ENCODE measurements at places on chromosomes 11 and 22.

DNA sequence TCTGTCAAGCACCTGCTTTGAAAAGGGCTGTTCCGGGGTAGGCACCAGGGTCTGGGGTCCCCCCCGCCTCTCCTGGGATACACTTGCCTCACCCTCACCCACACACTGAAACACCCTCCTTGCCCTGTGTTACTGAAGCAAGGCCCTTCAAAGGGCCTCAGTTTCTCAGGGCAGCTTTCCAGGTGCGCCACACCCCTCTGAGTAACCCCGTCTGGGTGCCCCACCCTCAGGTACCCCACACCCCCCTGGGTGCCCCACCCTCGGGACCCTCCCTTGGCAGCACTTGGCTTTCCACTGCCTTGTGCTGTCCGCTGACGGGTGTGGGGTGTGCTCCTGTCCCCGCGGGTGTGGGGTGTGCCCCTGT is 413.6 kb downstream of the TBC1D22A start:
- DNase-seq, result no peak

GRCh38 chr11:9626496-9627394 is 37.1 kb upstream of the SWAP70 start:
- DNase-seq, result no peak

GRCh38 chr11:15180212-15180792 is 65.6 kb downstream of the INSC start:
- DNase-seq, result no peak

GRCh38 chr22:20292108-20292507 is 24.0 kb upstream of the RTN4R start:
- DNase-seq, result no peak

DNA sequence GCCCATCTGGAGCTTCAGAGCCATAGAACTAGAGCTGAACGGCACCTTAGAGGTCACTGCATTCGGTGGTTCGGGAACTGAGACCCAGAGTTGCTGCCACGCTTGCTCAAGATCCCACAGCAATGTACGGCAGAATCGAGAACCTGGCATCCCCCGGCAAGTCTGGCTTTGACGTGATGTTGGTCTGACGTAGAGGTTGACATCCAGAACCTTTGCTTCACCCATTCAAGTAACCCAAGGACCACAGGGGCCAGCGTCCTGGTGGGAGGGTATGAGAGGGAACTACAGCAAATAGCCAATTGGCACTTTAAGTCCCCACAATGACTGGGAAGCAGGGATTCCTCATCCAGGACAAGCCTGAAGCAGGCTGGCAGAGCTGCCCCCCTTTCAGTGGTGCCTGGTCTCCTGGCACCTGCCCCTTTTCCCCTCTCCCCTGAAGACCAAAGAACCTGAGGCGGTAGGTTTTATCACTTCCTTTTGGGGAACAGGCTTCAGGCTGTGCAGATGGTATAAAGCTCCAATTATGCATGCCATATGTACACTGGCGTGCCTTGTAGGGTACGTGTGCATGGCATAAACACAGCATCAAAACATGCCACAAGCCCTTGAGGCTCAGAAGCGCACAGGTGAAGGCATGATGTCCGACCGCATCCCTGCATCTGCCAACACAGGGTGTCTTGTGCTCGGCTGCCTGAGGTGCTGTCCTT is 15.3 kb upstream of the TEF start:
- DNase-seq, result no peak

DNA sequence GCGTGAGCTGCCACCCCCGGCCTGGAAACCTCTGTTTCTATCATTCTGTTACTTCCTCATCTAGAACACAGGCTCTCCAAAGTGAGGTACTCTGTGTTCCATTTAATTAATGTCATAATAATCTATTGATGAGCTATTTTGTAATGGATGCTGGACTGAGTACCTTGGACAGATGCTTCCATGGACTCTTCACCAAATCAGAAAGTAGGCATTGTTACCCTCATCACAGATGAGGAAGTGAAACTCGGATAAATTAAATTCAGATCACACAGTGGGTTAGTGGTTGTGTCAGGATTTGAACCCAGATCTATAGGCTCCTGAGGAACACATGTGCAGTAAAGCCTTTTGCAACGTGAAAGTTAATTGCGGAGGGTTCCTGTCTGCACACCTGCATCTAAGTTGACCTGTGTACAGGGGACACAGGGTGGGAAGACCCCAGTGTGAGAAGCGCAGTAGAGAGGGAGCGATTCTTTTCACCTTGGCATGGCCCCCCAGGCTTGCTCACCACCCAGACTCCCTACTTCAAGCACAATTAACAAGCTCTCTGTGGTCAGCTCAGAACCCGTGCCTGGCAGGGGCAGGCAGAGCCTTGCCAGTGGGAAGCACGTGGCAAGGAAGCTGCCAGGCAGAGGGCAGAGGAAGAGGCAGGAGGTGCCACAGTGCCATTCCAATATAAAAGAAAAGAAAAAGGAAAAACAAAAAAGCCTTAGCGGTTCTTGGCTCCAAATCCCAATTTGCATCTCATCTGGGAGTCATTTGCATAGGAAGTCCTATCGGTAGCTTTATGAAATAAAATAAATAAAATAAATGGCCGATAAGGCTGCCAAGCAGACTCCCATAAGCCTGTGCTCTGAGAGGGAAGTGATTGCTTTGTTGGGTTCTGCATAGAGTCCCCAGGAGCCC is 239.3 kb downstream of the GRIK4 start:
- DNase-seq, result no peak

DNA sequence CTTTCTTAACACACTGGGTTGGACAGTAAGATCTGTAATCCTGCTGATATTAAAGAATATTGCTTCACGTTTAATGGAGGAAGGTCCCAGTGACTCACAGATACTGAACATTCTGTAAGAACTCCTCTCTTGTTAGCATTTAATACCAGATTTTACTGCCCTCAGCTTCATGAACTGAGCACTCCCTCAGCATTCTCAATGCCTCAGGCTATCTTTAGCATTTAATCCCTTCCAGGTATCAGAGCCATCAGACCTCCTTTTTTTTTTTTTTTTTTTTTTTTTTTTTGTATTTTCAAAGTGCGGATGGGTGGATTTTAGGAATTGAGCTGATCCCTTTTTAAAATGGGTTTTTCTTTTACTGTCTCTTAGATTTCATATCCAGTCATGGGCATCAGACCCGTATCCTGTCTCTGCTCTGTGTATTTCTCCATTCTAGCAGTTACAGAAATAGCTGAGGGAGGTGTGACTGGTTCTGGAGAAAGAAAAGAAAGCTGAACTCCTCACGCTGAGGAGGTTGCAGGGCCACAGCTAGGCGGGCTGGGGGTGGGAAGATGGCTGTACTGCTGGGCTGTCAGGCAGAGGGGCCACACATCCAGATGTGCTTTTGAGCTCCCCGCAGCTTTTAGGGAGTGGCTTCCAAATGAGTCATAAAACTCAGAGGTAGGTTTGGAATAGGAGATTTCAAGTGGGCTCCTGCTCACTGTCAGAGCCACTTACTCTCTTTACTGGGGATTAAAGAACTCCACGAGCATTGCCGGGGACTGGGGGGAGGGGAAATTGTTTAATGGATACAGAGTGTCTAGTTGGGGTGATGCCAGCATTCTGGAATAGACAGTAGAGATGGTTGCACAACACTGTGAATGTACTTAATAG is 97.0 kb downstream of the SYT9 start:
- no peak for DNase-seq

DNA sequence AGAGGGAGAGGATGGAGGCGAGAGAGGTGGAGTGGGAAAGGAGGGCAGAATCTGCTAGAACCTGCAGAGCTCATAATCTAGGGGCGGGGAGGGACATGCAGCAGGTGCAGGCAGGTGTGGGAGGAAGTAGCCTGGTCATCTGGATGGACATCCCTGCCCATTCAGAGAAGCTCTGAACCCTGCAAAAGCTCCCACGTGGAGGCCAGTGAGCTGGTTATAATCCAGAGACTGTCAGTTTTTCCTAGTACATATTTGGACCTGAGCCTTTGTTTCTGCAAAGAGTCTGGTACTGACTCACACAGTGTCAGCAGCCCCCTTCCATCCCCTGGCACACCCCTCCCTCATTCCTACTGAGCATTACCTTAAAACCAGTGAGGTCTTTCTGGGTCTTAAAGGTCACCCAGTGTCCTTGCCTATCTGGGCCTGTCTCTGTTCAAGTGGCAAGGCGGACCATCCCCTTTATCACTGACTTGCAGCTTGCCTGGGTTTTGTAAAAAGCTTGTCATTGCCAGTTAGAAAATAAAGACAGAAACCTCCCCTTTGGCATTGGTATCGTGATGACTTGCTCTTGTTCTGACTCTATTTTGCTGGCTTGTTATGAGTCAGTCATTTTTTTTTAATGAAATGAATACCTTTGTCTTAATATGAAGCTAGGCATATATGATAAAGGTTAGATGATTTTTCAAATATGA is 26.1 kb downstream of the PTPRJ start:
- DNase-seq, result no peak

GRCh38 chr11:12053606-12054361 is 45.4 kb upstream of the DKK3 start:
- DNase-seq, result no peak

DNA sequence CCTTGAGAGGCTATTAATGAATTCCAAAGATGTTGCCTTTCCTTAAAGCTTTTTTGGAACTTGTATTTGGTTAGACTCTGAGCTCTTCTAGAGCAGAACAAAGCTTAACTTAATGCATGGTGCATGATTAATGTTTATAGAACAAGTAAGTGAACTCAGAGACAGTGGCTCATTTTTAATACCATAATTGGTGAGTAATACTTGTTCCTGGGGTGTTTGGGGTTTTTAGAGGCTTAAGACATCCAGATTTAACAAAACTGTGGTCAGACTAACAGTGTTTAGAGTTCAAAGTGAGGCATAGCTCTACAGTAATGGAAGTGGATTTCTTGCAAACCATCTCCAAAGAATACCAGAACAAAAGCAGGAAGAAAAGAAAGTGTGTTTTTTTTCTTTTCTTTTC is 73.7 kb upstream of the CTSC start:
- DNase-seq, result no peak

GRCh38 chr22:45547731-45548130 is 45.0 kb downstream of the FBLN1 start:
- no peak for DNase-seq

DNA sequence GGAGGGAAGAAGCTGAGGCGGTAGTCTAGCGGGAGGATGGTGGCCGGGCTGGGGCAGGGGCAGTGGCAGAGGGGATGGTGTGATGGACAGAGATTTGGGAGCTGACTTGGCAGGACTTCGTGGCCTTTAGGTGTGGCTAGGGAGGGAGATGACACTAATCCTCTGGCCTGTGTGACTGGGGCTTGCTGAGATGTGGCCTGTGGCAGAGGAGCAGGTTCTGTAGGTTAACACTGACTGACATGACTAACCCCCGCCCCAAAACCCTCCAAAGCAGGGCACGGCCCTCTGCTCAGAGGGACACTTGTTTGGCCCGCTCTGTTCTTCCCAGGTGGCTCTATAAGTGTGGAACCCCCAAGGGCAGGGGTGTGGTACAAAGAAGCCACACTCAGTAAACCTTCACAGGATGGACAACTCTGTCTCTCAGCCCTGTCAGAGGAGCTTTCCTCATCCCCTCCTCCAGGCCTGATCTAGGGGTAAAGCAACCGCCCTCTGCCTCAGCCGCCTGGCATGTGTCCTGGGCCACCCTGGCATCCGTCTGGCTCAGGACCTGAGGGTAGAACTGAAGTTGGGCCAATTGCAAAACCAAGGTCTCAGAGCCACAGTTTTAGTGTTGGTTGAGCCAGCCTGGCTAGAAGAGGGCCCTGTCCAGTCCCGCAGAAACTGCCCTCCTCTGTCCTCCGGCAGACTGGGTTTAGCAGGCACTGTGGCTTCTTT is 15.6 kb downstream of the TOM1 start:
- DNase-seq, result no peak

GRCh38 chr11:60753309-60753708 is 3.4 kb upstream of the MS4A15 start:
- no peak for DNase-seq

DNA sequence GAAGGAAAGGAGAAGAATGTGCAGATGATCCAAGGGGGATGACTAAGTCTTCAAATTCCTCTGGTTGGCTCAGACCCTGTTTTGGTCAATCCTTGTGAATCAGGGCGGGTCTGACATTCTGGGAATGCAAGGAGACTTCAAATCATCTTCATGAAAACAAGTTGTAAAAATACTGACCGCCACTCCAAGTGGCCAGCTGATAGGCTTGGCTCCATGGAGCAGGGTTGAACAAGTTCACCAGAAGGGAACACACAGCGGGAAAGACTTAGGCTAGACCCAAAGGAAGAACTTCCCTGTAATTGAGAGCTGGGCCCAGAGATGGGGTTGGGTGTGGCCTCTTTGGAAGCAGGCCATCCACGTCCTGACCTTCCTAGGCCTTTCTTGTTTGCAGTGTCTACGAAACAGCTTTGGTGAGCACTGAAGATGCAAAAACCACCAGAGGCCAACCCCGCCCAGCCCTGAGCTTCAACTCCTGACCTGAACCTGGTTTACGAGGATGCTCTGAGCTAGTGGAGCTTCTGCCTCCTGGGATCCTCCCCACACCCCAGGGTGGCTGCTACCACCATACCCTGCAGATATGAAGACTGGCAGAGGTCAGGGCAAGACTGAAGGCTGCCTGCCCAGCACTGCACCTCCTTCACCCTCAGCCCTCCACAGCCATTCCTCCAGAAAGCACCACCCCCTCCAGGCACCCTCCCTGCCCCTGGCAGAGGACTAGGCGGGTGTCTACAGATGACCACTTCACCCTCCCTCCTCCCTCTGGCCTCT is 26.1 kb downstream of the GDPD5 start:
- DNase-seq, result no peak

DNA sequence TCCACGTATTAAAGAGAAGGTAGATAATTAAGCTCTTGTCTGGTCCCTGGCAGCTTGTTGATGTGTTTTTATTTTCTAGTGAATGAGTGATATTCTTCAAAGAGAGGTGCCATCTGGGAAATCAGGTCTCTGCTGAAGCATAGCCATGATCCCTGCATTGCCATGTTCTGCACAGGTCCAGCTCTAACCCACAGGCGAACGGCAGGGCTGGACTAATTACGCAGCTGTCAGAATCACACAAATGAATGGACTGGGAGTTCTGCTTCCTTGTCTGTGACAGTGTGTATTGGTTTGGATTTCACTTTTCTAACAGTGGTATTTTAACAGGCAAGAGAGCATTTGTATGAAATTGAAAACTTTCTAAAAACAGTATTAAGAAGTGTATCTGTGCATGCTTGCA is 235.6 kb downstream of the FAT3 start:
- no peak for DNase-seq

DNA sequence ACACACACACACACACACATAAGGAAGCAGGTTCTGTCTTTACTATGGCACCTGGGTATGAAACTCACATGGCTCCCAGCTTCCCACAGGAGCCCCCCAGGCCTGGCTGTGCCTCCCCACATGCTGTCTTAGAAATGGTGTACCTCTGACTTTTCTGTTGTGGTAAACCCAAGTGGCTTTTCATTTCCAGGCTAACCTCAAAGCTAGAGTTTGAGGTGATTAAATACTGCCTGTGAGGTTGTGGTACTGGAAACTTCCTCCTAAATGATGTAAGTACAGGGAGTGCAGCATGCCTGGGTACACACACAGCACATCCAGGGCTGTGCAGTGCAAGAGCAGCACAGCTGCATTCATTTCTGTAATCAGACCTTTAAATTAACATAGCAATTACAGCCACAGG is 34.4 kb downstream of the ME3 start:
- no peak for DNase-seq

All from stimulated activated CD4-positive, alpha-beta T cell treated with anti-CD3 and anti-CD28 coated beads, Interleukin-1b, Interleukin-23, amount 100 ng/mL, for 1 hour (primary cell).